Ascending aorta (tissue), 2 donors: ENCODE measurements at places on chromosomes 7 and 10. TPM values are rescaled to one million over a fixed set of nuclear protein-coding genes. Genes with fewer than 3 reads are reported as not detected.

GRCh38 chr10:47222461-47222860 is 77.5 kb upstream of the GDF10 start:
- no peaks in the 10 kb centered on the region for H3K4me1 ChIP-seq
- no peak for DNase-seq
- no peaks in the 10 kb centered on the region for H3K27me3 ChIP-seq
- no peaks in the 10 kb centered on the region for H3K36me3 ChIP-seq

DNA sequence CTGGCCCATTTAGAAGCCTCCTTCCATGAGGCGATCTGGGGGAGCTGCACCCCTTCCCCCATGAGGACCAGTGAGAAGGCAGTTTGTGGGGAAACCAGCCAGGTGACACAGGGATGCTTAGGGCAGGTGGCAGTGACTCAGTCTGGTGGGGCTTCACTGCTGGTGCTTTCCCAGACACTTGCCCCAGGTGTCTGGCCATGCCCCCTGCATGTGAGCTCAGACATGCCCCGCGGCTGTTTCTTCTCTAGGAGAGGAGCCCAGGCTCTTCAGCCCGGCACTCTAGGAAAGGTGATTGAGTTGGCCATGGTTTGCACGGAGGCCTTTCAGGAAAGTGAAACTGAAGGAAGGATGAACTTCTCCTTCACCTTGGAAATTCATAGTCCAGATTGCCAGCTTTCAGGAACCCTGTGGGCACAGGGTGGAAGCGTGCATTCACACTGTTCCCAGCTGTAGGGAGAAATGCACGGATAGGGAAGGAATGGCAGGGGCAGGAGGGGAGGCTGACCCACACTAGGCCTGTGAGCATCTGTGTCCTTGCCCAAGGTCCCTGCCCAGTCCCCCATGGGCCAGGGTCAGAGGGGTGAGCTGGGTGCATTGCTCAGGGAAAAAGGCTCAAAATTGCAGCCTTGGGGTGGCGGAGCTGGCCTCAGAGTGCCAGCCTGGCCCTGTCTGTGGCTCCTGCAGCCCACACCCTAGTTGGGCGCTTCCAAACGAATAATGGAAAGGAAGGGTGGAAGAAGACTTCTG is 359.1 kb downstream of the GLRX3 start:
- no peaks in the 10 kb centered on the region for H3K36me3 ChIP-seq
- H3K27me3 ChIP-seq, result no peaks in the 10 kb centered on the region
- no peaks in the 10 kb centered on the region for H3K4me1 ChIP-seq
- H3K4me3 ChIP-seq, result no peak overlapping the region
- no peak overlapping the region for H3K27ac ChIP-seq

GRCh38 chr10:124306922-124307371 is 111.8 kb downstream of the OAT start:
- H3K4me1 ChIP-seq, result no peaks in the 10 kb centered on the region
- H3K27ac ChIP-seq, result no peak overlapping the region
- H3K4me3 ChIP-seq, result no peak overlapping the region
- DNase-seq, result no peak

DNA sequence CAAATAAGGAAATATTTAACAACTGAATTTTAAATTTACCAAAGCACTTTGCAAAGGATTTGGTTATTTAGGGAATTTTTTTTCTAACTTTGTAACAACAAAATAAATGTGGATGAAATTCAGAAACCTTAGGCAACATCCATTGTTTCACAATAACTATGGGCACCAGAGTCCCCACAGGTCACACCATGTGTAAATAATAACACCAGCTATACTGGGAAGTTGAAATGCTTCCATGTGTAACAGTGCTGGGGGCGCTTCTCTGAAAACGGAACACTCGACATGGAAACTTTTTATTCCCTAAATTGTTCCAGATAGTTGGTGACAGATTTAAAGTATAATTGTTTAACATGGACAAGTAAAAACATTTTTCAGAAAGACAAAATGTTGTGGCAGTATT is 818.6 kb downstream of the TNS3 start:
- no peaks in the 10 kb centered on the region for H3K36me3 ChIP-seq
- H3K27ac ChIP-seq, result peak overlapping the region; percentile 85
- no peak for DNase-seq
- H3K27me3 ChIP-seq, result no peaks in the 10 kb centered on the region

The SFTPA1 gene
- not detected for total RNA-seq

The ZNF488 gene
- not detected for total RNA-seq

The STEAP1 gene
- total RNA-seq, result 2.1 TPM

The LRRC18 gene
- not detected for total RNA-seq

The CFAP46 gene
- not detected for total RNA-seq
